SK-N-SH (cell line): ENCODE measurements at places on chromosomes 12 and 14. TPM values are rescaled to one million over a fixed set of nuclear protein-coding genes. Genes with fewer than 3 reads are reported as not detected.
A peak's percentile ranks its signal among the peaks of the same experiment; 100 is the strongest.

DNA sequence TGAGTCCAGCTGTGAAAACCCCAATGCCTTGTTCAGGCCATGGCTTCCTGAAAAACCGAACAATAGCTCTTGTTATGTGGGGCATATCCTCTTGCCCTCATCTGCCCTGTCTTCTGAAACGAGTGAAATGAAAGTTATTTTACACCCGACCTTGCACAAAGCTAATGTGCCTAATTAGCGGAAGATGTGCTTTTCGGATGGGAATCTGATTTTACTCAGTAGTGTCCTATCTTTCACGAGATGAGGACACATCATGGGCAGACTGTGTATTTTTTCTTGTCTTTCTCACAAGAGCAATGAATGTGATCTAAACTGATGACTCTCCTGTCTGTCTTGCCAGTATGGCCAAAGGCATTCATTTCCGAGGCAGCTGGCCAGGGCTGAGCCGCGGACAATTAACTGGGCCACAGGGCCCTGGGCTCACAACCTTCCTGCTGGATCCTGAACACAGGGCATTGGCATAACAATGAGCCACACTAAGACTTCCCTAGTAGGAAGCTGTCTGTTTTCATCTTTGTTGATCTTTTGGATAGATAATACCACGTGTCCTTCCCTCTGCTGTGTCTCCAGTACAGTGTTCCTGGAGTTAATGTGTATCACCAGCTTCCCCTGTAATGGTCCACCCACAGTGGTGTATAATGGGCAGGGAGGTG is 86.0 kb upstream of the HIF1A start:
- DNase-seq: peak; percentile 50

- DNase-seq: peak; percentile 80
Observed at GRCh38 chr12:20368114-20368650, at the start of gene PDE3A. Gene PDE3A, plus strand, starts transcription at chr12:20368537. Its CDS starts 748 bp downstream, at chr12:20369285.

DNA sequence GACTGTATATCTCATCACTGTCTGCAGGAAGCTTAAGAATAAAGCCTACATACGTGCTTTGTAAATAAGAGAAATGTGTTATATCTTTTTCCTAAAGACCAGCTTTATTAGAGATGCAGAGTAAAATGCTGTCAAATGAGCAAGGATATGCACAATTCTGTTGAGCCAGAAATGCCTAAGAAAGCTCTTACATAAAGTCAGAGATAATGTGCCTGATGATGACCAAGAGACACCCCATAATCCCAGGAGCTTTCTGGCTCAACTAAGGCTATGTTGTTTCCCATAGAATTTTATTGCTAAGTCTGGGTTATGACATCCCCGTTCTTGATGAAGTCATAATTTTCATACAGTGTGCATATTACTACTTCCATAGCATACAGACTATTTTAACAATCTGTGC is 209.9 kb downstream of the GALC start:
- DNase-seq: no peak

RPS6KL1 gene
- 2.5 and 4.4 TPM in 2 replicates for polyA plus RNA-seq

- no peak for DNase-seq
Observed at GRCh38 chr14:66509874-66510273, 1.9 kb downstream of the GPHN start.

GDF11 gene
- polyA plus RNA-seq: 6.9 and 9.4 TPM in 2 replicates

LRRK2 gene
- 0.08 and 0.10 TPM in 2 replicates for polyA plus RNA-seq

- DNase-seq: no peak
Observed at GRCh38 chr12:52944683-52945388, 4.1 kb upstream of the KRT18 start.

LTBP2 gene
- 34.4 and 58.8 TPM in 2 replicates for polyA plus RNA-seq

GRCh38 chr12:87925021-87925420 is 104.2 kb downstream of the C12orf50 start:
- DNase-seq: no peak

GRCh38 chr14:71711619-71712018 is 220.6 kb upstream of the RGS6 start:
- no peak for DNase-seq

PMCH gene
- polyA plus RNA-seq: not detected in 2 replicates

KLRC1 gene
- not detected in 2 replicates for polyA plus RNA-seq

GRCh38 chr12:82458101-82458500 is 99.8 kb downstream of the METTL25 start:
- no peak for DNase-seq

DNA sequence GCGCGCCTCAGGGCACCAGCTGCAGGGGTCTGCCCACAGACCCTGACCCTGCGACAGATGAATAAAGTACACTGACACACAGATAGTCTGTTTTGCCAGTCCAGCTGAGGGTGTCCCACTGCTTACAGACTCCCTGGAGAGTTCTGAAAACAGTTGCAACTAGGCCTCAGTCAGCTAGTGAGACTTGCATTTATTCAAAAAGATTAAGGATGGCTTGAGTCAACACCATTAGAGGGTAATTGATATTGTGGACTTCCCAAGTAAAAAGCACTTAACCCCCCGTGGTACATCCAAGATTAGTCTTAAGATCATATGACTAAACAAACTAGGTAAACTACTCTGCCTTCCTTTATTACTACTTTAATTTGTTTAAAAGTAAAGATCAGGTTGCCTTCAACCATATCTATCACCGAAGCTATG is 11.1 kb upstream of the PSEN1 start:
- no peak for DNase-seq

KRT77 gene
- polyA plus RNA-seq: not detected in 2 replicates

GRCh38 chr12:85277900-85278597 is 2.0 kb upstream of the ALX1 start:
- no peak for DNase-seq

DNA sequence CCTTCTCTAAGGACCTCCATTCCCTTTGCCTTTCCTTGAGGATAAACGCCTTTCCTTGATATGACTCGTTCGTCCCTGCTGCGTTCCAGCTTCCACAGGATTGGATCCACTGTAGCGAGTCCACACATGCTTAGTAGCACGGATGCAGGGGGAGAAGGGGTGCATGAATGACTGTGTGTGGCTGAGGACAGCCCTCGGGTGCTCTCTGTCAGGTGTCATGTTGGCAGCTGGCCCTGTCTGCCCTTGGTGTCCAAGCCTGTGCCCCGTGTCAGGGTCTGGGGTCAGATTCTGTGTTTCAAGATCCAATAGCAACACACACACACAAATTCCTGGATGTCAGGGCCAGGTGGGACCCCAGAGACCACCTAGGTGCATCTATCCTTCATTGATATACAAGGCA is 17.5 kb upstream of the KRT80 start:
- no peak for DNase-seq

DNA sequence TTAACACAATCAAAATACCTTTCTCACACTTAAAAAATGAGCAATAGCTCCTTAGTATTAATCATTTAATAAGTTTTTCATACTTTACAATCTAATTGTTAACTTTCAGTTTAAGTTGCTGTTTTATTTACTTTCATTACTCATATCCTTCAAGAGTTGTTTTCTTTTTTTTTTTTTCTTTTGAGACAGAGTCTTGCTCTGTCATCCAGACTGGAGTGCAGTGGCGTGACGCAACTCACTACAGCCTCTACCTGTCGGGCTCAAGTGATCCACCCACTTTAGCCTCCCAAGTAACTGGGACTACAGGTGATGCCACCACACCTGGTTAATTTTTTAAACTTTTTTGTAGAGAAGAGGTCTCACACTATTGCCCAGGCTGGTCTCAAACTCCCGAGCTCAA is 16.1 kb downstream of the ZBTB1 start:
- DNase-seq: no peak

GRCh38 chr12:51972849-51973273 is 21.4 kb downstream of the ACVR1B start:
- no peak for DNase-seq

DNA sequence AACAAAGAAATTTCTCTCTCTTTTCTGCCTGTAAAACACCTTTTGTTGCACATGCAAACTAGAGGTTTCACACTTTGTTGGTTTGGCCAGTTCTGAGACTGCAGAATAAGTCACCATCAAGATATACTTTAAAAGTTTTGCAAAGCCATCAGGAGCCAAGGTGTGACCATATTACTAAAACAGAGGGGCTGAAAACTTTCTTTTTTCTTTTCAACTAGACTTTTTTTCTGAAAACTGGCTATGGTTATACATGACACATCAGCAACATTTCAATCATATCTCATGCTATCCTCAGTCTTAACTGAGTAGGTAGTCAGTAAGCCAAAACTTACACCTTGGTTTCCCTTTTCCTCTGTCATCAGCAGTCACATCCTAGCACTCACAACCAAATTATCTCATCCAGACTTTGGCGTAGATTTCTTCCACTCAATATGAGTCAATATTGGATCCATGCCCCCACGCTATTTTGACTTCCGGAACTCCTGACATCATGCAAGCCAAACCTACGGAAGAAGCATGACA is 4.1 kb upstream of the IFNG start:
- no peak for DNase-seq

GRCh38 chr14:86787717-86788116 is 1205.3 kb downstream of the GALC start:
- no peak for DNase-seq

STON2 gene
- polyA plus RNA-seq: 0.05 TPM in 1 of 2 replicates, not detected in the other

DNA sequence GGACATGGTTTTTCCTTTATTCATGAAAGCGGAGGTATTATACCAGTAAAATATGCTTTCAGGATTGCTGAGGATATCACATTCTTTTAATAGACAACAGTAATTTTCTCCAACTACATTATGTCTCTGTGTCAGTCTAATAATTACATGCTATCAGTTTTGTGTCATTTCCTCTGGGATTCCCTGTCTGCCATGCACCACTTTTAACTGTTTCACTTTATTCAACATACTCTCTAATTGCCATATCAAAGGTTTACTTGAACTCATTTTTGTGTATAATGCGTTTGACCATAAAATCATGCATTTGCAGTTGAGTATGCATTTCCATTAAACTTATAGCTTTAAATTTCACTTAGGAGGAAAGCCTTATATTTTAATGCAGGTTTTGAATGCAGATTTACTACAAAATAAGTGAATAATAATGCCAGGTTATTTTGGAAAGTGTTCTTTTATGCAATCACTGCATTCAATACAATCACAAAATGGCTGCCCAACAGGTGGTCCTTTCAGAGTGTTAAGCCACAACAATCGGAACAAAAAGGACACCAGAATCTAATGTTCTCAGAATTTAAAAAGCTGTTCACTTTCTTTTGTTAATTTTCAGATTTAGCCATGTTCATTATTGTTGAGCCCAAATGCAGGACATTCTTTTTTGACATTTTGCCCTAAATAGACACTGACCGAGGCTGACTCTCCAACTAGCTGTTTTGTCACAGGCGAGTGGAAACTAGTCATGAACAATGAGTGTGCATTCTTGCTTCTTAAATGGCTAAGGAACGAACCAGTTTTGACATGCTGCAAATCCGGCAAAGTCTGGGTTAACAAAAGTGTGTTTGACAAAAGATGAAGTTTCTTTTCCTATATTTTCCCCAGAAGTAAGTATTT is 40.9 kb downstream of the MBIP start:
- no peak for DNase-seq

DNA sequence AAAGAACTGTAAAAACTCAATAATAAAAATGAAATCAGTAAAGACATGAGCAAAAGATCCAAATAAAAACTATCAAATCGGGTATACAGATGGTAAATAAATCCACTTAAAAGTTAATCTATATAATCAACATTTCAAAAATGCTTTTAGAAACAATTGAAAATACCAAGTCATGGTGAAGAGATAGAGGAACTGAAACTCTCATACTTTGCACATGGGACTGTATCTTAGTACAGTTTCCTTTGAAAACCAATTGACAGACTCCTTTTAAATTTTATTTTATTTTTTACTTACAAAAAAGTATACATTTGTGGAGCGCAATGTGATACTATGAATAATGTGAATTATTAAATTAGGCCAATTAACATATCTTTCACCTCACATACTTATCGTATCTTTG is 98.6 kb upstream of the FAR2 start:
- no peak for DNase-seq

- no peak for DNase-seq
Observed at GRCh38 chr12:24522736-24523135, 426.2 kb downstream of the BCAT1 start.

AJUBA gene
- 24.4 and 36.2 TPM in 2 replicates for polyA plus RNA-seq

GPR135 gene
- 2.1 and 2.3 TPM in 2 replicates for polyA plus RNA-seq

KRT4 gene
- polyA plus RNA-seq: not detected in 2 replicates

GLT8D2 gene
- polyA plus RNA-seq: 50.0 and 69.5 TPM in 2 replicates

- no peak for DNase-seq
Observed at GRCh38 chr14:88463318-88463717, 77.9 kb downstream of the SPATA7 start.

LMO3 gene
- not detected in 2 replicates for polyA plus RNA-seq

GRCh38 chr12:119667577-119668323 is at the start of gene PRKAB1:
Gene PRKAB1, plus strand, starts transcription at chr12:119668133. Its CDS starts 112 bp downstream, at chr12:119668245.
- DNase-seq: peak; percentile 98

GRCh38 chr14:78005325-78005724 is 164.8 kb upstream of the NRXN3 start:
- DNase-seq: no peak

DNA sequence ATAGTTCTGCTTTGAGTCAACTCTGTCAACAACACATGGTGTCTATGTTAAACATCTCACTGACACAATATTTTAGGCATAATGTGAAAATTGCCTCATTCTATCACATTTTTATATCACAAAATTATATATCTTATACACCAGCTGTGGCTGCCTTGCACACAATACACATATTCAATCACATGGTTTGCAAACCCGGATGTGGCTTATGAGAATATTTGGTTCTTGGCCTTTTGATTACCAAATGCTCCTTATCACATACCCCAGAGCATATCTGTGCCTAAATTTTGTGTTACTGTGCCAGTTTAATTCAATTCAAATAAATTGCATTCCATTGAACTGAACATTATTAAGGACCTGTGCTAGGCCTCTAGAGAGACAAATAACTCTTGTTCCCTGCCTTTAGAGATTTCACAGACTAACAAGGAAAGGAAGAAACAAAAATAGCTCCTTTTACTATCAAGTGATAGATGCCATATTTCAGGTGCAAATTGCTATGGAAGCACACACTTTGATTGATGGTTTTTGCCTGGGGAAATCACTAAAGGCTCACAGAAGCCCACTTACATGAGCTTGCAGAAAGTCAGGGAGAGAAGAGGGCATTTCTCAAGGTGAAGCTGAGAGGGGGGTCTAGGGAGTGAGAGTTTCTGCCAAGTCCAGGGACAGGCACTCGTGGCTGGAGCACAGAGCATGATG is 63.4 kb downstream of the PPP1R36 start:
- DNase-seq: no peak

DNA sequence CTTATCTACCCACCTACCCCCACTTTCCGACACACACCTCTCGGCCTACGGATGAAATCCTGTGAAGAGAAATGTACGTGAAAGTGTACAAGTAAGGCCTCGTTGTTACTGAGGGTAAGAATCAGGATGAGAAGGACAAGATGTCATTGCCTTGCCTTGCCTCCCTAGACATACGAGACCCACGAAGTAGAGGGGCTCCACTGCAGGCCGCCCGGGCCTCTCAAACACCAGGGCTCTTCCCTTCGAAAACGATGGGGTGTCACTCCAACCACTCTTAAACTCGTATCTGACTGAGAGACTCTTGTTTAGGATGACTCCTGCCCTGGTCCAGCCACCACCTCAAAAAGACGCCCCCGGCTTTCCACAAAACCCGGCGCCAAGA is 498 bp downstream of the RACGAP1 start:
- no peak for DNase-seq

SLCO1A2 gene
- under 0.01 TPM in 1 of 2 replicates, not detected in the other for polyA plus RNA-seq

- DNase-seq: no peak
Observed at GRCh38 chr12:89212339-89212771, 139.9 kb downstream of the DUSP6 start.

SCN8A gene
- polyA plus RNA-seq: 7.1 and 9.7 TPM in 2 replicates

SIRT4 gene
- polyA plus RNA-seq: 1.1 and 1.4 TPM in 2 replicates
